ENCODE measurements at places on chromosomes 5 and 9.

DNA sequence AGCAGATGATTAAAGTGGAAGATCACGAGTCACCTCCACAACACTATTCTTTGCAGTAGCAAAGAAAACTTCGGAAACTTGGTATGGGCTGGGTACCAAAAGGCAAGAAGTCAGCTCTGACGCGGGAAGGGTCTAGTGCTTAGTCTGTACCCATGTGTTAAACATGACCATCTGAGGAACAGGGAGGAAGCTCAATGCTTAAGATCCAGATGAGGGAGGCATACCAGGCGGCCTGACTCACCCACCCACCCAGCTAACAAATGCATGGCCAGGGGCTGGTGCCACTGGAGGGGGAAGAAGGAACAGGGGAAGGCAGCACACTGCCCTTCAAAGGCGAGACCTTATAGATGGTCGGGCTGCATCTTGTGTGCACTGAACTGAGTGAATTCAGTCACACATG is 41.8 kb downstream of the CAMSAP1 start:
- no peak for DNase-seq

DNA sequence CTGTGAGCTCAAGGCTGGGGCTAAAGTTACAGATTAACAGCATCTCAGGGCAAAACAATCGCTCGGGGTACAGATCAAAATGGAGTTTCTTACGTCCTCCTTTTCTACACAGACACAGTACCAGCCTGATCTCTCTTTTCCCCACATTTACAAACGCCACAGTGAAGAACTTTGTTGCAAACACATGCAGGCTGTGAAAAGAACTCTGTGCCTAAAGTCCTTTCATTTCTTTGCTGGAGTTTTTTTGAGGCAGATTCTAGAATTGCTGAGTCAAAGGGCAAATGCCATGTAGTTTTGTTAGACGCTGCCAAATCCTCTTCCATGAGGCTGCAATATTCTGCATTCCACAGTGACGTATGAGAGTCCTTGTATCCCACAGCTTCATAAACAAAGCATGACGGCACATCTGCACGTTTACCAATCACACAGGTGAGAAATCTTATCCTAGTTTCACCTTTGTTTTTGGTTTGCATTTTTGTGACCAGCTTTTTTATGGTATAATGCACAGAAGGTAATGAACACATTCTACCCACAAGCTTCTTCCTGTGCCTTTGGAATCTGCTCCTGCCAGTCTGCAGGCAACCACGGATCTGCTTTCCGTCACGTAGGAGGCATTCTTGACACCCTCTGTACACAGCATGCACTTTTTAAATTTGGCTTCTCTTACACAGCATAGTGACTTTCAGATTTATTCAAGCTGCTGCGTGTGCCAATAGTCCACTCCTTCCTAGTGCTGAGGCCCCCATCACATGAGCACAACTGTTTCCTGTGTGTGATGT is 44.6 kb upstream of the LPCAT1 start:
- no peak for DNase-seq

GRCh38 chr5:177228751-177229150 is 74.8 kb downstream of the RAB24 start:
- no peak for DNase-seq

DNA sequence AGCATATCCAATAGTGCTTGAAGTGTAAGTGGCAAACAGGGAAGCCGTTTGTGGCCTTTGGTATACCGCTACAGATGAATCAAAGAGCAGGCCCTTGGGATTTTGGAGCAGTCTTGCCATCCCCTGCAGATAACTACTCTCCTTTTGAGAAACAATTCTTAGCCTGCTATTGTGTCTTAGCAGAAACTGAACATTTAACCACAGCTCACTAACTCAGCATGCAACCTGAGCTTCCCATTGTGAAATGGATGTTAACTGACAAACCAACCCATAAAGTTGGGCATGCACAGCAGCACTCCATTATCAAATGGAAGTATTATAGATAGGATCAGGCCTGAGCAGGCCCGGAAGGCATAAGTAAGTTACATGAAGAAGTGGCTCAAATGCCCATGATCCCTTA is 315.3 kb upstream of the PTGER4 start:
- DNase-seq = no peak
